ENCODE measurements at places on chromosomes 1 and 21. TPM values are rescaled to one million over a fixed set of nuclear protein-coding genes. Genes with fewer than 3 reads are reported as not detected.
A peak's percentile ranks its signal among the peaks of the same experiment; 100 is the strongest.

Gene CRNN
- not detected for total RNA-seq

Gene OR2T11
- total RNA-seq: not detected

GRCh38 chr1:4460651-4461050, 193.8 kb upstream of the AJAP1 start:
- DNase-seq: no peak
- H3K36me3 ChIP-seq: no peaks in the 10 kb centered on the region
- H3K27ac ChIP-seq: no peak overlapping the region
- no peak overlapping the region for H3K4me3 ChIP-seq
- H3K27me3 ChIP-seq: no peaks in the 10 kb centered on the region
- no peaks in the 10 kb centered on the region for H3K4me1 ChIP-seq

DNA sequence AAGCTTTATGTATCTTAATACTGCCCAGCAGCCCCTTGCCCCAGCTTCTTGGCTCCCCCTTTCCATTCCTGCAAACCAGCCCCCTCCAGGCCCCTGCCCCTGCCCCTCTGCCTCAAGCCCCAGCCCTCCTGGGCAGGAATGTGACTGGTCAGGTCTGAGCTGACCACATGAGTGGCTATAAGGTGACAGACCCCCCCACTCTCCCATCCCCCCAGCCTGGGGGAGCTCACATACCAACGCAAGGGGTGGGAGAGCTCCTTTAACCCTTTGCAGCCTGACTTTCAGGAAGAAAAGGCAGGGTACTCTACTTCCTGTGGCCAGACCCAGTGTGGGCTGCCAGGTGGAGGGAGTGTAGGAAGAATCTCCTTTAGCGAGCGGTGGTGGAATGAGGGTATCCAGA, 33.2 kb downstream of the AHDC1 start:
- DNase-seq: no peak
- H3K27ac ChIP-seq: peak overlapping the region; percentile 78
- H3K4me1 ChIP-seq: peaks cover 92% of the 10 kb centered on the region

DNA sequence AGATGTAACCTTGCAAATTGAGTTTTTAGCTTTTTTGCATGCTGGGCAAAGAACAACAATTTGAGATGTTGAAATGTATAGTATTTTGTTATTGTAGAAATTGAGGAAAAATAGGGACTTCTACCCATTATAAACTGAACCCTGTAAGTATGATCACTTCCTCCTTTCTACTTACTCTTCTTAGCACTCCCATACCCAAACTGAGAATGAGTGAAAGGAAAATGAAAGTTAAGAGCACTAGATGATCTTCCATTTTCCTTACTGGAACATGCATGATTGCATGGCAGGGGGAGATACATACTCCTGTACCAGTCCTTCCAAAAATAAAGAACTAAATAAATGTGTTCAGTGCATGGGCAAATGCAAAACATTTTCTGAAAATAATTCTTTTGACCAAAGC, 107.4 kb upstream of the KIAA1614 start:
- no peak for DNase-seq
- H3K36me3 ChIP-seq: peaks cover 4% of the 10 kb centered on the region
- no peak overlapping the region for H3K27ac ChIP-seq

Gene DIO1
- 31.2 TPM for total RNA-seq

DNA sequence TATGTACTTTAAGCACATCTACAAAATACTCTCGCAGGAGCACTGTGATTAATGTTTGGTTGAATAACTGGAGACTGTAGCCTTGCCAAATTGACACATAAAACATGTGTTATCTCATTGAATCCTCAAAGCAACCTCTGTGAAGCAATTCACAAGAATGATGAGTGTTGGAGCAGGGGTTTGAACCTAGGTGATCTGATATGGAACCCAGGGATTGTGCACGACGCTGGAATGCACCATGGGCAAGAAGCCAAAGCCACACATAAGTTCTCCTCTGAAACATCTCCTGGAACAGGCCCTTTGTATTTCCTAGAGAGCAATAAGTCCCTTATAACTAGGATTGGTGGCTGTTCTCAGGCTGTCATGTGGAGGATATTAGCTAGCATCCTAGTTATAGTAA, 124.6 kb upstream of the IVNS1ABP start:
- H3K4me1 ChIP-seq: peaks cover 16% of the 10 kb centered on the region
- H3K4me3 ChIP-seq: no peak overlapping the region
- no peaks in the 10 kb centered on the region for H3K27me3 ChIP-seq
- H3K27ac ChIP-seq: peak overlapping the region; percentile 81
- DNase-seq: peak; percentile 38

Gene CDA
- total RNA-seq: 3.2 TPM

All from hepatocyte (in vitro differentiated cells).